ENCODE measurements at places on chromosomes 3 and 15. TPM values are rescaled to one million over a fixed set of nuclear protein-coding genes. Genes with fewer than 3 reads are reported as not detected.

DISP2 gene
- 0.69 TPM for total RNA-seq

SPINK8 gene
- total RNA-seq: not detected

CCR8 gene
- total RNA-seq: not detected

LTF gene
- total RNA-seq: 1.1 TPM

GPR160 gene
- 1.00 TPM for total RNA-seq

IL17RB gene
- total RNA-seq: not detected
